ENCODE measurements at places on chromosomes 4 and X.

- peak; percentile 61 for DNase-seq
Observed at GRCh38 chrX:40933132-40933705, 152.0 kb upstream of the USP9X start.

DNA sequence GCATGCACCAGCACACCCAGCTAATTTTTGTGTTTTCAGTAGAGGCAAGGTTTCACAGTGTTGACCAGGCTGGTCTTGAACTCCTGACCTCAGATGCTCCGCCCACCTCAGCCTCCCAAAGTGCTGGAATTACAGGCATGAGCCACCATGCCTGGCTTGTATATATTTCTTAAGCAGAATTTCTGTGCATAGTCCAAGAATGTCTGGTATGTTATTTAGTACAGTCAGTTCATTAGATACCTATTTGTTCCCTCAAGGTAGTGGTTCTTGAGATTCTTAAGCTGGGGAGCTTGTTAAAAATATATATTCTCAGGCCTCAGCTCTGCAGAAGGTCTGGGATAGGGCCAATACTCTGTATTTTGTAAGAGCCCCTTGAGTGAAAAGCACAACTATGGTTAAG is 4.6 kb upstream of the SERTM2 start:
- no peak for DNase-seq

- no peak for DNase-seq
Observed at GRCh38 chr4:11532138-11532537, 103.4 kb upstream of the HS3ST1 start.

GRCh38 chr4:4446434-4446833 is 59.5 kb downstream of the NSG1 start:
- DNase-seq: no peak

DNA sequence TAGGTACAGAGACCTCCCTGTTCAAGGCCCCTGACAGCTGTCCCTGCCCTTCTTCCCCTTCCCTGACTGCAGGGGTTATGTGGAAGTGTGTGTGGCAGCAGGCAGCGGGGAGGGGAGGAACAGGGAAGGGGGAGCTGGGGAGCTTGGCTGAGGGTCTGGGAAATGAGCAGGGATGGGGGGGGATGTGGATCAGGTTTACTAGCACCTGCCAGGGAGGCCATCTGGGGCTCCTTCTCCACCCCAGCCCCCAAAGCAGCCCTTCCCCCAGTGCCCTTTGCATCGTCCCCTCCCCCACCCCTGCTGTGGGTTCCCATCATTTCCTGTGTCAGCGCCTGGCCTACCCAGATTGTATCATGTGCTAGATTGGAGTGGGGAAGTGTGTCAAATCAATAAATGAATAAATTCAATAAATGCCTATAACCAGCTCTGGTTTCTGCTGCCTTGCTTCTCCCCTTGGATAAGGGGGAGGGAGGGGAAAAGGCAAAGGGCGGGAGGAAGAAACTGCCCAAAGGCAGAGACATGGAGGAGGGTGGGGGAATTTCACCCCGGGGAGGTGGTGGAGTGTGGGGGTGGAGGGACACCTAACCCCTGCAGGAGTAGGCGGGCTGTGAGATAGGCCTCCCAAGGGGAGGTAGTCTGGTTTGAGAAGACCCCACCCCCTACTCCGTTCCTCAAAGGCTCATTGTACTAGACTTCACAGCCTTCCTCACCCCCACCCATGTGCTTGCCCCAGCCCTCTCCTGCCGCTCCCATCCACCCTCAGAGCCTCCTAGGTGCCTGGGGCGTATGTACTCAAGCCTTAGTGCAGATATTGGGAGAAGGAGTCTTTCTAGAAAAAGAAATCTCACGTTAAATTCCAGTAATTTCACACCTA is 3.2 kb downstream of the CXorf65 start:
- no peak for DNase-seq

DNA sequence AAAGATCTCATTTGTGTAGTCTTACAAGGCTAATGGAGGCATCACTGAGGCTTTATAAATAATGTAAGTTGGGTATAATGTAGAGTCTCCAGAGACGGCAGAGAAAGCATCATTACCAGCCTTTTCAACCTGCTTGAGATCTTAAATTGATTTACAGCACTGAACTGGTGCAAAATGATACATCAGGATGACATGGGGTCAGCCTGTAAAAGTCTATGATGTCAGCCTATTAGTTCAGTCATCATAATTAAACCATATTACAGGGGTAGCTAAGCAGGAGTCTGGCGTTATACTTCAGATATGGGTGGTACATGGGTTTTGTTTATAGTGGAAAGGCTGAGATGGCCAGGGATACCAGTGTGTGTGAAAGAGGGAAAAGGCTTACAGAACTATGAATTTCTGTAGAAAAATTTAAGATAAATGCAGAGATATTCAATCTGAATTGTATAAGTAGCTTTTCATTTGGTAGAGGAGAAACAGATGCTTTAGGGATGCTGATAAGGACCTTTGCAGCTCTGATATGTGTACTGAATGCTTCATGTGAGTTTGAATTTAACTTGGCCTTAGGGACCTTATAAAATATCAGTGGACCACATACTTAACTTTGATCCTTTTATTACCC is 2.7 kb downstream of the SMAD1 start:
- no peak for DNase-seq

- peak; percentile 92 for DNase-seq
Observed at GRCh38 chr4:141350122-141350905, 129.6 kb downstream of the ZNF330 start.

DNA sequence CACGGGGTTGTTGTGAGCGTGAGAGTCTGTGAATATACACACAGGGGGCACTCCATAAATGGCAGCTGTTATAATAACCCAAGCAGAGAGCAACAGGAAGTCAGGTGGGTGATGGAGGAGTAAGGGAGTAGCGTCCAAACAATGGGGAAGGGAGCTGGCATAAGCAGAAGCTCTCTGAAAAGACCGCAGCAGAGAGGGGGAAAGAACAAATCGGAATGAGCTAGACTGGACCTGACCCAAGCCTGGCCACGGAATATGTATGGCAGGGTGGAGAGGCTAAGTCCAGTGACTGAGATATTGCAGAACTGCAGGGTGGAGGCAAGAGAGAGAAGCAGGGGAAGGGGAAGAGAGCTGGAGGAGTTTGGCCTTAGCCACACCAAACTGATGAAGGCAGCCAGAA is 6.5 kb upstream of the GJB1 start:
- no peak for DNase-seq

- DNase-seq: peak; percentile 73
Observed at GRCh38 chr4:92387459-92388069, 83.8 kb downstream of the GRID2 start.

GRCh38 chr4:70855464-70855863 is 15.8 kb upstream of the GRSF1 start:
- no peak for DNase-seq

DNA sequence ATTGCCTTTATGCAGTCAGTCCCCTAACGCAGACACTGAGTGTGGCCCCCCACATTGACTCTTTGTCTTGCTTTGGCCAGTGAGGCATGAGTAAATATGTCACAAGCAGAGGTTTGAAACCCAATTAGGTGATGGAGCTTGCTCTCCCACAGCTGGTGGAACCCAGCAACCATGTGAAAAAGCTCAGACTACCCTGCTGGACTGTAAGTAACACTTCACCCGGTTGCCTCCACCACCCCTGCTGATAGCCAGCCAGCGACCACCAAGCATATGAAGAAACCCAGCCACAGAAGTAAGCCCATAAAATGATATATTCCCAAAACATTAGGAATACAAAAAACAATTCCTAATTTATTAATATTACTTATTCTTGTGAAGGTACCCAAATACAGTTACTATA is 21.6 kb upstream of the PDCL2 start:
- no peak for DNase-seq

DNA sequence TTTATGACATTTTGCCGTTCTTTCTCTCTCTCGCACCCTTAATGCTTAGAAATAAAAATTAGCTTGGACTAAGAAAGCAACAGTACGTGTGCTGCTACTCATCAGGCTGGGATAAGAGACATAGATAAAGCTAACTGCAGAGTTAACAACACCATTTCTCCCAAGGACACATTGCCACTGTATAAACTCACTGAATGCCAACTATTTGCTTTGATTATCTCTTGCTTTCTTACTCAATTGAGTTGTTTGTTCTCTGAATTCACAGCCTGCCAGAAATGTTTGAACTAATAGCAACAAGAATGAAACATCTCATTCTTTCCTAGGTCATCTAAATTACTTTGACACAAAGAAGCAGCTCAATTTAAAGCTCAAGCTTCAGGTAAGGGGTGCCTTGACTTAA is 34.6 kb downstream of the F8 start:
- no peak for DNase-seq

DNA sequence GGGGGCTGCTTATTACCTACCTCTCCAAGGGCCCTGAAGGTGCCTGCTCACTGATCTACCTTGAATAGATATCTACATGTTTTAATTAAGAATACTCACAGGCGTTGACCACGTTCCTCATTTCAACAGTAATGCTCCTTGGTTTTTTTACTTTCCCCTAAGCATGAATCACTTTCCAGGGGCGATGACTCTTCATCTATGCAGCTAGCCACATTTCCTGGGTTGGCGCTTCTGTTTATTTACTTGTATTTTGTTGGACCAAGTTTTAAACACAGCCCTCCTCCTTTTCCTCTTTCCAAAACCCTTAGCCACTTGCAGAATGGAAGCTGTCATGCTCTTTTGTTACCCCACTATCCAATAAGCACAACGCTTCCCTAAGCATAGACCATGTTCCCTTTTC is 50.8 kb downstream of the CBLL2 start:
- DNase-seq: peak; percentile 73

DNA sequence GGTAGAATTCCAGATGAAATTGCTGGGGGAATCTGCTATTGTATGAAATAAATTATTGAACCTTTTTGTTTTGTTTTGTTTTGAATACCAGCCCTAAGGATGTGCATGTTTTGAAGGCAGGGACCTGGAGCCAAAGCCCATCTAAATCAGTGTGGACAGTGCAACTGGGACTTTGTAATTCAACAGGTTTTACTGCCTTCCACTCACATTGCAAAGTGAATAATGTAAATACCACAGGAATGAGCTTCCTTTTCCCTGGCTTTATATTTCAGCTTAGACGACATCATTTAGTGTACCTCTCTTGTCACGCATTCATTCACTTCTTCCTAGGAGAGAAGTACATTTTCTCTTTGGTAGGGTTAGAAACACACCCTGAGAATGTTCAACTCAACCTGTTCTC is 795.0 kb downstream of the CENPC start:
- DNase-seq: peak; percentile 60

DNA sequence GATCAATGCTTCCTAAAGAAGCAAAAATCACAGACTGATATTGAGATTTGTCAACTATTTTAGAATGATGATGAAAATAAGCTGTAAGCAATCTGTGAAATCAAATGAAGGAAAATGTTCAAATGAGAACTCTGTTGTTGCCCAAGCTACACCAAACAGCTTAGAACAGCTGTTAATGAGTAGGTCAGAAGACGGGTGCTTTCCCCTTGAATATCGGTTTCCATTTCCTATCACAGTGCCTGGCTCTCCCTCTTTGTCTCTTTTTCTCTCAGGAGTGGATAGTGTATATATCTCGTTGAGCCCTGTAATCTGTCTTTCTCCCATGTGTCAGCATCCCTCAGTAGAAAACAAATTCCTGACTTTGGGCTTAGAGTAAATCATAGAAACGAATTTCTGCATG is 1592.9 kb upstream of the TENM3 start:
- DNase-seq: no peak

DNA sequence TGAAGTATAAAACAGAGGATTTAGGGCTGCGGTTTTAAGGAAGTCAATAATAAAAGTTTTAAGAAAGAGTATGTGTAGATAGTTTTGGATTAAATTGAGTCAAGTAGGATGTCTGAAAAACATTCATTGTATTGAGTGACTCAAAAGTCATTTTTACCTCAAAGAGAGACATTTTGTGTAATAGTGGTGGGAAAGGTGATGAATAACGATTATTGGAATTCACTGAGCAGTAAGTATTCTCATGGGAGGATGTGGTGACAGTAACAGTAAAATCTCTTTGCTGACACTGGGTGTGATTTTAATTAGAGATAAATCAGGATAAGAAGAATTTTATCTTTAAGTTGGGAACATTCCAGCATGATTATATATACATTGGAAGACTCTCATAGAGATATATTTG is 233.6 kb downstream of the PDHA2 start:
- DNase-seq: peak; percentile 43

DNA sequence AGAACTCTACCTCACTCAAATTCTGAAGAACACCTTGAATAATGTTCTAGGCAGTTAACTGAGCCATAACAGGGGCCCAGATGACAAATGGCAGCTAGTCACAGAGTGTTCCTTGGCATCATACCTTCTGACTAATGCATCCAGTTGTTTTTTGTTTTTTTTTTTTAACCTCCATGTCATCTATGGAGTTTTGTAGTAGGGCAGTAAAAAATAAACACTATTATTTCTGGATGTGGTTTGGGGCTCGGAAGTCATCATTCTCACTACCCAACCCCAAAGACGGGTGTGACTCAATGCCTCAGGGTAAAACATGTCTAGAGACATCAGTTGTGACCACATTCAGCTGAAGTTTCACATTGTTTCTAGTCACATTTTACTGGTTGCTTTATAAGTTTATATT is 31.2 kb upstream of the MCF2 start:
- peak; percentile 65 for DNase-seq

- DNase-seq: no peak
Observed at GRCh38 chr4:1711055-1711570, 1.0 kb downstream of the SLBP start.

GRCh38 chr4:5932035-5932568 is 39.2 kb upstream of the CRMP1 start:
- no peak for DNase-seq

DNA sequence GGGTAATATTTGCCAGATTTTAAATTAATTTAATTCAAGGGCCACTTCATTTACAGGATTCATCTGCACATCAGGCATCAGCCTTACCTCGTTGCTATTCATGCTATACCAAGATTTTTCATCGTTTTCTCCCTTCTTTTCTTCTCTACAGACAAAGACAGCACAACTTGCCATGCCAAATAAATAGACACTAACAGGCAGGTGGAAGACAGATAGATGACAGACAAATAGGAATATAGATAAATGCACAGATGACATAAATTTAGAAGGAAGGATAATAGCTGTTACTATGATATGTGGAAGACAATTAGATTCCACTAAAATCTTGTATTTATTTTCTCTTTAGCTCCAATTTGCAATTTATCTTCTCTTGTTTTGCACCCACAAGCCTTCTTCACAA is 164.5 kb upstream of the ARX start:
- no peak for DNase-seq

- no peak for DNase-seq
Observed at GRCh38 chr4:173860094-173860493, 330.1 kb upstream of the HAND2 start.

- peak; percentile 77 for DNase-seq
Observed at GRCh38 chr4:2714061-2714770, 41.9 kb downstream of the TNIP2 start.

DNA sequence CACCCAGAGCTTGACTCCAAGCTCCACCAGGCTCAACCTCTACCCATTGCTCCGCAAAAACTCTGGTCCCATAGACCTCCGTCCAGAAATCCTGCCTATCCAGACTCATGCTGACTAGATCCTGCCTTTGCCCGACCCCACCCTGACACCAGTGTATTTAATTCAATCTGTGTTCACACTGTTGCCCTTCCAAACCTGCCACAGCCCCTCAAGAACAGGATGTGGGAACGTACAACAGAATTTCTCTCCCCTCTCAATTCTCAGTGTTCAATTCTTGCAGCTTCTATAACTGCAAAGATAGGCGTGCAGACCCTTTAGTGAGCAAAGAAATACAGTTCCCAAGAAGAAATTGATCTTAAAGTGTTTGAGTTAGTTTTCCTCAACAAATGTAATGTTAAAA is 154.2 kb upstream of the FRG1 start:
- no peak for DNase-seq

GRCh38 chrX:69089203-69089602 is 76.0 kb downstream of the PJA1 start:
- no peak for DNase-seq

- peak; percentile 16 for DNase-seq
Observed at GRCh38 chr4:8917868-8918783, 46.5 kb upstream of the HMX1 start.
